Activated T-cell treated with anti-CD3 and anti-CD28 coated beads, Interleukin-2, amount 50 U/mL, for 48 hours (primary cell): ENCODE measurements at places on chromosomes 1 and 21.

DNA sequence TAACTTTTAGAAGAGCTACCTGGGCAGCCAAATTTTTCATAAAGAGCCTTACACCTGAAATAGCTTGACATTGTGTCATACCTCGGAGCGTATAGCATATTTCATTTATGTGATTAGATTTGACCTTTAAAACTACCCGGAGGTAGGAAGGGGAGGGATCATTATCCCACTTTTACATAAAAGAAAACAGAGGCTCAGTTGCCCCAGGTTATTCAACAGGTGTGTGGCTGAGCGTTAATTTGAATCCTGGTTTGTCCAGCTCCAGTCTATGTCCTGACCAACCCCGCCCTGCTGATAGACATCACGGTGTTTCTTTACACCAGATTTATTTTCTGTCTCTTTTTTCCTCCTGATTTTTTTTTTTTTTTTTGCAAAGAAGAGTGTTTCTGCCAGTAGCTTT, 39.7 kb downstream of the PBX1 start:
- DNase-seq, result no peak

- no peak for DNase-seq
Measured at GRCh38 chr1:59436637-59437036, 139.7 kb downstream of the FGGY start.

DNA sequence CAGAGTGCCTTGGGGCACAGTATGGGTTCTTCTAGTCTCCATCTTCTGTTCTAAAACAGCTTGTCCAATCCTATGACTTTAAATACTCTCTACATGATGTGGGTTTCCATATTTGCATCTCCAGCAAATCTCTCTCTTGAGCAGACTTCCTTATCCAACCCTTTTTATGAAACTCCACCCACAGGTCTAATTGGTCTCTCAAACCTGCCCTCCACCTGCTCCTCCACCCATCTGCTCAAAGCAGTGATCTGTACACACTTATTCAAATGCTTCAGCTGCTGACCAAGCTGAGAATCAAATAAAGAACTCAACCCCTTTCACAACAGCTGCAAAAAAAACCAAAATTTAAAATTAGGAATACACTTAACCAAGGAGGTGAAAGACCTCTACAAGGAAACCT, 11.5 kb downstream of the MCOLN2 start:
- no peak for DNase-seq

DNA sequence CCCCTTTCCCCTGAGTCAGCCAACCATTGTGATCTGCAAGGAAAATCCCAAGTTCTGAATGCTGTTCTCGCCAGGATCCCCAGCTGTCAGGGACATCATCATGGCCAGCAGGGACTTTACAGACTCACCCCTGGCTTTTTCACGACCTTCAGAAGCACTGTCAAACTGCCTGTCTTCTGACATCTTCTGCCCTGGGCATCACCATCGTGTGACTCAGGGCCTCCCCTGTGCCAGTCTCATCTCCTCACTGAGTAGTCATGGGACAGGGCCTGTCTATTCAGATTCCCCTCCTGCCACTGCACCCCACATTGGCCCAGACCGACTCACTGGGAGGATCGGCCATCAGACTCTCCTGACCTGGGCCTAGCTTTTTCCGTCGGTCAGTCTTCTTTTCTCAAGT, 72.5 kb upstream of the VAMP3 start:
- DNase-seq, result no peak

DNA sequence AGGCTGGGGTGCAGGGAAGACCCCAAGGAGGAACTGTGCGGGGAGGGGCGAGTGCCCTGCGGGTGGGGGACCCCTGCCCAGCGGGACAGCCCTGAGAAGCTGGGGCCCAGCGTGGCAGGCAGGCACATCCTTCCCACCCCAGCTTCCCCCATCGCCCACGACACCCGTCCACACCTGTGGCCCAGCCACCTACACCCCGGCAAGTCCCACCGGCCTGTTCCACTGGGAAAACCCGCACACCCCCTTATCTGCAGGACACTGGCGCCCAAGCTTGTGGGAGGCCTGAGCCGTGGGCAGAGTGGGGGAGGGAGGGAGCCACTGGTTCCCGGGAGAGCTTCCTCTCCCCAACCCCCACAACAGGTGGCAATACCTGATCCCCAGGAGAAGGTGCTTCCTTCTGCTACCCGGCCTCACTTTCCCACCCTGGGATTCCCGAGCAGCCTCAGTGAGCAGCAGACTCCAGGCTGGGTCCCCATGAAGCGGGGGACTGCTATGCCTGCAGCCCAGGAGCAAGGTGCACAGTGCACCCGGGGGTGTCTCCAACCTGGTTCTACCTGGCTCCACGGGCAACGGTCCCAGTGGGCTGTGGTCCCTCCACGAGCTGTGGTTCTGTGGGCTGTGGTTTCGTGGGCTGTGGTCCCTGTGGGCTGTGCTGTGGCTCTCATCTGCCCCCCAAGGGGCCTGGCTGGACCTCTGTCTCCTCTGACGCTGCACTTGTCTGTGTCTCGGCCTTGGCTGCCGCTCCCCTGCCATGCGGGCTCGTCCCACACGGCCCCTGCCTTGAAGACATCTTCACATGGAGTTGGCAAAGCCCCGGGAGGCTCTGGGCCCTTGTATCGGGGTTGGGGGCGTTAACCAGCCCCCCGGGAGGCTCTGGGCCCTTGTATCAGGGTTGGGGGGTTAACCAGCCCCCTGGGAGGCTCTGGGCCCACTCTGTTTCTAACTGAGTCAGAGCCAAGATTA, 37.8 kb upstream of the POFUT2 start:
- DNase-seq, result no peak

- DNase-seq, result no peak
Measured at GRCh38 chr1:3480369-3480719, 25.9 kb downstream of the ARHGEF16 start.

DNA sequence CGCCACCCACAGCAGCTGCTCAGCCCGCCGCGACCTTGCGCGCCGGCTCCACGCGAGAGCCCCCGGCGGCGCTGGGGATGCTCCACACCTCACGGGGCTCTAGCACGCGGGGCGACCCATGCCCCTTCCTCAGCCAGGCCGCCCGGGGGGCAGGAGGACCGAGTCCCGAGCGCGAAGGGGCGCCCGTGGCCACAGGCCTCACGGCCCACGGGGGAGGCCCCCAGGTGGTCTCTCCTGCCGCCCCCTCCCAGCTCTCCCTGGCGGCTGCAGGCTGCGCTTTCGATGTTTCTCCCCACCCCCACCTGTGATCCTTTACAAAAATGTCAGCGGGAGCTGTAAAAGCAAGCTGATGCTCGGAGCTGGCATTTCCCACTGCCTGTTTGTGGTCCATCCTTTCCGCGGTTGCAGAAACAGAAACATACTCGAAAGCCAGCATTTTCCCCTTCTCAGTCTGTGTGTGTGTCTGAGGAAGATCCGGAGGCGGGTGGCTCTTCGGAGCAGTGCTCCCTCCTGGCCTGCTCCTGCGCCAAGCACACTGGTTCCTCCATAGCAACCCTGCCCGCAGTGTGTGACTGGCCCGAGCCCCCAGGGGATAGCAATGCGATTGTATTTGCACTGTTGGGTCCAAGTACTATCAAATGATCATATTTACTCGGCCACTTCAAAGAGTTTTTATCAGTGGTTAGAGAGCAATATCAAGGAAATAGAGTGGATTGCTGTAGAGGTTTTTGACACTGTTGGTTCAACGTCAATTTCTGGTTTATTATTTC, 2.1 kb downstream of the KIF26B start:
- peak; percentile 24 for DNase-seq

DNA sequence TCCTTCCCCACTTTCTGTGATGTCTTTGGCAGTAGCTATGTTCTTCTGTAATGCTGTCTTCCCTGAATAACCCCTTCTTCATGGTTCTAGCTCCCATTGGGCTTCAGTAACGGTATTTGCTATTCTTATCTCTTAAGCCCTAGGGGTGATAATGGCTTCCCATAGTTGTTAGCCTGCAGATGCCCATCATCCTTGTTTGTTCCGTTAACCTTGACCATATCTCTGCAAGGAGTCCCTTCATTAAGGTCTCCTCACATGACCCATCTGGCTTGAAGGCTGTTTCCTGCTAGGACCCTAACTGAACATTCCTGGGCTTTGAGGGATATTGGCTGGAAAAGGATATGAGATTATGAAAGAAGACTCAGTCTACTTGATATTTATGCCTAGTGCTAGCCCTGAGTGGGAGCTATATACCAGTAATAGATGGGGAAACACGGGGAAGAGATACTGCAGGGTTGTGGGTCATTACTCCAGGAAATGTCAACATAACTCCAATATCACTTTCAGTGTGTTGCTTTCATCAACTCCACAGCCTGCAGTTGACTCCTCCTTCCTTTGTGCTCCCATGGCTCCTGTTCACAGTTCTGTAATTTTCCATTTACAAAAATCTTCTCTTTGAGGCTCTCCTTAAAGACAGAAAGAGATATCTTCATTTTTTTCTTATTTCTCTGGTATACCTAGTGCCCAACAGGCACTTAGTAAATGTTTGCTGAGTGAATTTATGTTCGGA, 2.5 kb downstream of the MR1 start:
- no peak for DNase-seq

DNA sequence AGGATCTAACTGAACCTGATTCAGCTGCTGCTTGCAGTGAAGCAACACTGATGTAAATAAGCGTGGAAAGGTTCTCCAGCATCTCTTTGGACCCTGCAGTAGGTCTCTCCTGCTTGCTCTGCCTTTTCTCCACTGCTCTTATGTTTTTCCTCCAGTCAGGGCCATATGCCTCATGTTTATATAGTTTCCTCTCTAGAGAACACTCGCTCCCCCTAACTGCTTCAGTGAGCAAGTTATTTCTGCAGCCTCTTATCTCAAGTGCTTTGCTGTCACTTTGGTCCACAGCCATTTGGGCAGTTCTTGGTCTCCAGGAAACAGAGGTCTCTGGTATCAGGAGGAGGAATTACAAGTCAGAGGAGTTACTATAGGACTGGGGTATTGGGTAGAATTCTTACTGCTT, 5.3 kb downstream of the PRUNE1 start:
- no peak for DNase-seq

DNA sequence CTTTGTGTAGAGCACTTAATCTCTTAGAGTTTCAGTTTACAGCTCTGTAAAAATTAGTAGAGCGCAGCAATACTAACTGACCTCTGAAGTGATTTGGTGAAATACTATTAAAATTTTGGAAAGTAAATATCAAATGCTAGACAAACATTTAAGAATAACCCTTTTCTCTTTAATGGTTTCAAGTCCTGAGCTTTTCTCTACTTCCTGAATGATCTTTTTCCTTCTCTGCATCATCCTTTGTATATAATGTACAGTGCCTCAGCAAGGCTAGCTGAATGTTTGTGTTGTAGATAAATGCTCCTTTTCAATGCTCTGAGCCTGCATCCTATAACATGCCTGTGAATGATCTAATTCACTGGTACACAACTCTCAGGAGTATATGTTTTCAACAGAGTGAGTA, 272.9 kb downstream of the ADGRL2 start:
- no peak for DNase-seq

GRCh38 chr1:66623812-66624211, 89.9 kb downstream of the SGIP1 start:
- DNase-seq, result no peak

DNA sequence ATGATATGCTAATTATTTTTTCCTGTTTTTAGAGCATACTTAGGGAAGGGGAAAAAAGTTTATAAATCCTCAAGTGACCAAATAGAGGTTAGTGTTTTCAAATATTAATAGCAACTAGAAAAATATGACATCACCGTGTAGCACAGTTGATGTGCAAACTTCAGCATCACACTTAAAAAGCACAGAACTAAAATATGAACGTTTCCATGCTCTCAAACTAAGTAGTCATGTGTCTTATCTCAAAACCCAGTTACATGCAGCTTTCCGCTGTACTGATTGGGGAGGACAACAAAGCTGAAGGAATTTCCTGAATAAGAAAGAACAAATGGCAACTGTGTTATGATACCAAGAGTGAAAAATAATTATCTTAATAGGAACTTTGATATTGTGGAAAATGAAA, 903.7 kb downstream of the ADGRL2 start:
- DNase-seq, result no peak

DNA sequence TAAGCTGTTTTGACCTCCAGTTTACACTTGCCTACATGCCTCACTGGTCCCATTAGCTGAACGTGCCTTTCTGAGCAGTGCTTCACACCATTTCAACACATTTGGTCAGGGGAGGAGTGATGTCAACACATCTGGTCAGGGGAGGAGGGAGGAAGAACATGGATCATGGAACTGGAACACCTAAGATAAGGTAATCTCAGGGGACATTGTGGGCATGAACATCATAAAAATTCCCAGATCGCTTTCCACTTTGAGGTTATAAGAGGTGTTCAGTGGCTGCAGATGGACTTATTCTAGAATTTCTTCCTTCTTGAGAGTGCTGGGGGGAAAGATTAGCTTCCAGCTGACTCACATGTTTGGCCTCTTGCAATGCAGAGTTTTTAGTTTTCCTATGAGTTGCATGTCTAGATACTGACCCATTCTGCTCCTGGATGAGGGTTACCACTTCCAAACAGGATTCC, 2.0 kb downstream of the QSOX1 start:
- no peak for DNase-seq

DNA sequence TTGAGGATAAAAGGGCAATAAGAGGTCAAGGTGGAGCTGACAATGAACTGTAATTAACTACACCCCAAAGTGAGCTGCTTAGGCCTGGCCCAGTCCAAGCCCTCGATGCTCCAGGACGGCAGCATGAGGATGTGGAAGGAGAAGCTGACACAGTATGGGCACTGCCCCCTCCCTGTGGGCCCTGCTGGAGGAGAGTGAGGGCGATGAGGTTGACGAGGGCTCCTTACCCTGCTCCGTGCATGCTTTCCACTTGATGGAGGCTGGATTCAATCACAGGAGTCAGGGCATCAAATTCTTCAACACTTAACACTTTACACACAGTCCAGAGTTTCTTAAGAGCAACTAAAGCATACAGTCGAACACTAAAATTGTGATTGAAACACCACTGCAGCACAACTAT, 32.4 kb downstream of the COA6 start:
- DNase-seq, result no peak

DNA sequence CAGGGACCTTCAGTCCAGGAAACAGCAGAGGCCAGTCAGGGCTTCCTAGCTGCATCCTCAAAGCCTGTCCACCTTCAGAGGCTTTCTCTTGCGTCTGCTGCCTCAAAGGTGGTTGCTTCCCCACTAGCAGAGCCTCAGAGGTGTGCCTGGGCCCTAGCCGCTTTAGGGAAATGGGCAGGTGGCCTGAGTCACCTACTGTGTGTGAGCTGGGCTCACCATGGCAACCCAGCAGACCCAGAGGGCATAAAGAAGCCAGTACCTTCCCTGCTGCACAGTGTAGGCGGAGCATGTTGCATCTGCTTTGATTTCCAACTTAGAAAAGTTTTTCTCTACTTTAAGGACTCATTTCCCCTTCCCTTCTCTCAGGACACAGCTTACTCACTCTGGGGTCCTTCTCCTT, 12.5 kb downstream of the SLC9A1 start:
- peak; percentile 36 for DNase-seq

DNA sequence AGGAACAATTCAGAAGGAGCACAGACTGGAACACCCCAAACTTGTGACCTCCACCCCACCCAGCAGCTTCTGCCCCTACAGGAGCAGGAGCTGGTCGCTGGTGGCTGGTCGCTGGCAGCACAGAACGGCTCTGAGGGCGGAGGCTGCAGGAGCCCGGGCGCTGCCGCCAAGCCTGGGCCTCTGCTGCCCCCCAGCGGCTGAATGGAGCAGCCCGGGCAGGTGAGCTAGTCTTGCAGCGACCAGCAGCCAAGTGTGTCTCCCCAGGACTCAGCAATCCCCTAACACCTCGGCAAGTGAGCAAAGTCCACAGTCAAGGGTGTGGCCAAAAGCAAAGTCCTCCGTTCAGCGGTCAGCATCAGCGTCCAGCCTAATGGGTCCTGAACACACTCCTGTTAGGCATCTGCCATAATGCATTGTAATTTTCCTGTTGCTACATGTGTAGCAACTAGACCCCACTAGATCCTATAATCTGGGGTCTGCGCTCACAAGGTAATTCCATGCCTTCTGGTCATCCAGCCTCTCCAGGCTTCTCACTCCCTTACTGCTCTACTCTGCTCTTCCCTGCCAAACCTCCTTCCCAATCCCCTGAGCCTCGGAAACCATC, 12.1 kb upstream of the GJB5 start:
- peak; percentile 88 for DNase-seq
